ENCODE measurements at places on chromosomes 1 and 21. TPM values are rescaled to one million over a fixed set of nuclear protein-coding genes. Genes with fewer than 3 reads are reported as not detected.
A peak's percentile ranks its signal among the peaks of the same experiment; 100 is the strongest.

GRCh38 chr21:17045214-17045853, 467.5 kb upstream of the CXADR start:
- no peak for DNase-seq

DNA sequence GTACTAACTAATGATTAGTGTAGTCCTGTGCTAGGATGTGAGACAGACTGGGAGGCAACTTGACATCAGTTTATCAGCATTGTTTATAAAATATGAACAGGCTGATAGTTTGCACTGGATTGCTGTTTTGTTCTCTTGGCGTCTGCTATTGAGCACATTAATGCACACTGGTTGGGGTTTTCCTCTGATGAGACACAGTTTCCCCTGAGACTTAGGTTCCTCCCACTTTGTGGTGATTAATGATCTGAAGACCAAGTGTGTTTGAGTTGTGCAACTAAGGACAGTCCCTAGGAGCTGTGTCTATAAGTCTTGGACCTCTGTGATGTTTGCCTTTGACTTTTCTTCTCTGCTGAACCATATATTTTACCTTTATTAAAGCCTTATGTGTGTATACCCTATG, 1015.4 kb downstream of the AMY1C start:
- DNase-seq = no peak

DNA sequence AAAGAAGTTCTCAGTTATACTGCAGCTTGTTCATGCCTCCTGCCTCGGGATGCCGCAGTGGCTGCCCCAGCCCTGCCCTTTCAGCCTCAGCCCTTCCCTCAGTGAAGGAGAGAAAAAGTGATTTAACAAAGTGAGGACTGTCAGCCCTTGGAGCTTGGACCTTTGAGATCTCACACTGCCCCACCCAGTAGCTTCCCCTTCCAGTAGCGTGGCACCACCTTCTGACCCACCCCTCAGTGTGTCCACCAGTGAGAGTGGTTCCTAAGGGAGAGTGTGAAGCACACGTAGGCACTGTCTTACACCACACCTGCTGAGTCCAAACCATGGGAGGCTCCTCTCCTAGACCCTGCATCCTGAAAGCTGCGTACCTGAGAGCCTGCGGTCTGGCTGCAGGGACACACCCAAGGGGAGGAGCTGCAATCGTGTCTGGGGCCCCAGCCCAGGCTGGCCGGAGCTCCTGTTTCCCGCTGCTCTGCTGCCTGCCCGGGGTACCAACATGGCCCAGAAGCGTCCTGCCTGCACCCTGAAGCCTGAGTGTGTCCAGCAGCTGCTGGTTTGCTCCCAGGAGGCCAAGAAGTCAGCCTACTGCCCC, at the start of gene CDA:
Gene CDA, plus strand, starts transcription at position 464 of the 592 bp plus-strand sequence. Its CDS starts 33 bp downstream, at position 497.
- peak; percentile 22 for DNase-seq

- no peak for DNase-seq
Observed at GRCh38 chr1:99725996-99726395, 40.4 kb downstream of the FRRS1 start.

Gene PAPPA2
- 0.08 TPM for total RNA-seq

Gene CFHR5
- not detected for total RNA-seq

Gene MAD2L2
- 59.2 TPM for total RNA-seq

Gene KCNN3
- 0.10 TPM for total RNA-seq

Gene EPS15
- 75.0 TPM for total RNA-seq

All from activated CD4-positive, alpha-beta memory T cell treated with anti-CD3 and anti-CD28 coated beads, Interleukin-2, amount 10 ng/mL, durations not matched to agents 7 days and 5 days (primary cell).